Activated CD4-positive, alpha-beta T cell treated with anti-CD3 and anti-CD28 coated beads, Interleukin-2, amount 50 U/mL, for 48 hours (primary cell): ENCODE measurements at places on chromosomes 11 and 22.

DNA sequence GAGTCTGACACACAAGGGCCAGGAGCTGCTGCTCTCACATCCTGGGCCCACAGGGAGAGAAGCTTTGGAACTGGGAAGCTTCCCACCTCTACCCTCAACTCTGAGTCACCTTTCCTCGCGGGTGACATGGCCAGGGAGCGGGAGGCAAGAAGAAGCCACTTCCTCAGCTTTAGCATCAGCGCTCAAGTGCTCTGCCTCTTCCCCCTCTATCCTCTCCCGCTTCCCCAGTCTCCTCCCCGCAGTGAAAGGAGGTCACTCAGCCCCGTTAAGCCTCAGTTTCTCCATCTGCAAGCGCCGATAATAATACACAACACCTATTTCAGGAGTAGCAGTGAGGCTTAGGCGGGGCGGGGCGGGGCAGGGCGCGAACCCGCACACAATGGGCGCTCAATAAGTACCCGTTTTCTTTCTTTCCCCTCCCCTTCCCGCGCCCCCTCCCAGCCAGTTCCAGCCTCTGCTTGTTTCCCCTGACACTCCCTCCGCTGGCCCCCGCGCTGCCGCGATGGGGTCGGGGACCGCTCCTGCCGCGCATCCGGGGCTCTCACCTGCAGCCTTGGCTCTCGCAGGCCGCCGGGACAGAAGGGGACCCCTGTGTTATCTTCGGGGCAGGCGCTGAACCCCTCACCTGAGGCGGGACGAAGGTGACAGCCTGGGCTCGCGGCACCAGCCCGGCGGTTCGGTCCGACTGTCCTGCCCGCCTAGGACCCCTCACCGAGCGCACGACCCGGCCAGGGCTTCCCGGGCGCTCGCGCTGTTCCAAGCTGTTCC is 892 bp downstream of the GDPD5 start:
- peak; percentile 29 for DNase-seq

GRCh38 chr22:23069502-23070357 is 589 bp upstream of the GNAZ start:
- DNase-seq: peak; percentile 90

DNA sequence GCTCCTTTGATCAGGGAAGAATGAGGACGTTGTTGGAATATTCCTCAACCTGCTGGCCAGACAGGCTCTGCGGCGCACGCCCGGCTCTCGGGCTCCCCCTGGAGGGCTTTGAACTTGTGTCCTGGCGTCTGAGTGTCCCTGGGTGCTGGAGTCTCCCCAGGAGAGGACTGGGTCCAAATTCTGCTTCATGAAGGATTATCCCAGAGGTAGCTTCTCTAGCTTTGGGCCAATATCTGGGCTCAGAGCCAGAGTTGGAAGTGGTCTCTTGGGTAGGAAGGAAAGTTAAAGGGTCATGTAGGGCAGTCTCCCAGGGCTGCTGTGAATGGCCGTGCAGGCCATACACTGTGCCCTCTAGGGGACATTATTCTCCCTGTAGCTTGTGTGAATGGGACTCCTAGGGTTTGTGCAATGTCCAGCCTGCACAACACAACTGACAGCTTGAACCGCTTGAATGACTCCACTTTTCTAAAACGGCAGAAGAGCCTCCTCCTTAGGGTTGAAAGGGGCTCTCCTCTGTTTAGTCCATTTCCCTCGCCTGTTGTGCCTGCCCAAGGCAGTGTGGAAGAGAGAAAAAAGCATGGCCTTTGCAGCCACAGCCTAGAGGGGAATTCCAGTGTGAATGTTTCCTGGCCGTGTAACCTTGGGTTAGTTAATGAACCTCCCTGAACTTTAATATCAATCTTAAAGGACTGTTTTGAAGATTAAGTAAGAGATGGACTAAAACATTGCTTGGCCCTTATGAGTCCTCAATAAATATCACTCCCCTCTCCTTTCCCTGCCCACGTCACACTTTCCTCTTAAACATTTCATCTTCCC is 111.2 kb upstream of the THY1 start:
- DNase-seq: peak; percentile 78

DNA sequence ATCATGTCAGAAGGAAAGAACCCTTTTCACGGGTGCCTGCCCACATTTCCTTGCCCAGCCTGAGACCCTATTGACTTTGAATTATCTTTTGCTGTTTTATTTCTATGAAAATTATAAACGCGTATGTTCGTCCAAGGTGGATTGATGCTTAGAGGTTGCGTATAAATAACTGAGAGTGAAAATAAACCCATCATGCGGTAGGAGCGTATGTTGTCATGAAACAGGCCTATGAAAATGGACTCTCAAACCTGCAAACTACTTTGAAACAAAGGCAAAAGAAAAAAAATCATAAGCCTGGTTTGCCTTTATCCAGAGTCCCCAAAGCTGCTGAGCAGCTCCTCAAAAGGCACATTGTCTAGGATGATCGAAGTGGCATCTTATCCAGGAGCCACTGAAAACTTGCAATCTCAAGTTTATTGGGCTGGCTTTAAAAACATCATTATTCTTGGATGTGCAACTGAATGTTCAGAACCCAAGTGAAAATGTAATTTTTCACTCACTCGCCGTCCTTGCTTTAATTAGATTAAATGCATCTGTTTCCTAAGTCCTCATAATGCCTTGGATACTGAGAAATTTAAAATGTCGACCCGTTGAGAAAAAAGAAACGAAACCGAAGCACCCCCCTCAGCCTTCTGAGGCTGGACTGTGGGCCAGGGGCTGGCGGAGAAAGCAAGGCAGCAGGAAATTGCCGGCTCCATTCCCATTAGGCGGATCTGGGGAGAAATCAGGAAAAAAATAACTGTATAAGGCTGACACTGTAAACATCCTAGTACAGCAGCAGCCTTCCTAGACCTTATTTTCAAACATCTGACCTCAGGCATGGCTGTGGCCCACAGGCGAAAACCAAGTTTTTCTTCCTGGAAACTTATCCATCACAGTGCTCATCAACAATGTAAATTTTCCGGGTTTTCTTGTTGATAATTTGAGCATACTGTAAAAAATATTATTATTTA is 82.9 kb upstream of the PPARA start:
- no peak for DNase-seq

GRCh38 chr11:68968306-68969250 is 12.2 kb downstream of the MRGPRD start:
- no peak for DNase-seq

DNA sequence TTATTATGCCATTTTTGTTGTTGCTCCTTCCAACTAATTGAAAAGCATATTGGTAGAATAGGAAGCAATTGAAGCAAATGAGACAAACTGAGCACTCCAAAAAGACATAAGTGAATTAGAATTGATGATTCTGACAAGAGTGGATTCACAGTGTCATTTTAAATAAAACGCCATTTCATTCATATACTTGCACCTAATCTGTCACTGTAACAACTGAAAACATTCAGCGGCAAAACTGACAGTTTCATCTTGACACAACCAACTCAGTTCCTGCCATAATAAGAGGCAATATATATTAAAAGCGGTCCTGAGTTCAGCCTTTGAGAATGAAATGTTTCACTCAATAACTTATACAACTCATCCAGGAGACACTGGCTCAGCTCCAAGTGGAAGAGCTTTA is 306.8 kb downstream of the CNTN5 start:
- no peak for DNase-seq

- DNase-seq: no peak
Observed at GRCh38 chr11:71988050-71988449, 10.7 kb upstream of the IL18BP start.

- DNase-seq: no peak
Observed at GRCh38 chr11:130581646-130582045, 133.2 kb downstream of the ADAMTS15 start.

DNA sequence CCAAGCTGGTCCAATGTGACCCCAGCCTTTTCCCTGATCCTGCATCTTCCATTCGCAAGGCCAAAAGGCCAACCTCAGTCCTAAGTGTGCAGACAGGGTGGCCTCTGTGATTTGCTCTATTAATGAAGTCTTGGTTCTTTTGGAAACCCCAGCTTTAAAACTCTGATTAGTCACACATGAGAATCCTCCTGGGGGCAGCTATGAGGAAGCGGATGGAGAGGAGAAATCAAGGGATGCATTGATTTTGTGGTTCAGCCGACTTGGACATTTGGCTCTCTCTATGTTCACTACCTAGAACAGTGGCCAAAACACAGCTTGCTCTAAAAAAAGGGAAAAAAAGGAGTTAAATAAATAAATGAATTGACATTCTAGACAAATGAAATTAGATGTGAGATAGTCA is 98.6 kb upstream of the USP47 start:
- no peak for DNase-seq

DNA sequence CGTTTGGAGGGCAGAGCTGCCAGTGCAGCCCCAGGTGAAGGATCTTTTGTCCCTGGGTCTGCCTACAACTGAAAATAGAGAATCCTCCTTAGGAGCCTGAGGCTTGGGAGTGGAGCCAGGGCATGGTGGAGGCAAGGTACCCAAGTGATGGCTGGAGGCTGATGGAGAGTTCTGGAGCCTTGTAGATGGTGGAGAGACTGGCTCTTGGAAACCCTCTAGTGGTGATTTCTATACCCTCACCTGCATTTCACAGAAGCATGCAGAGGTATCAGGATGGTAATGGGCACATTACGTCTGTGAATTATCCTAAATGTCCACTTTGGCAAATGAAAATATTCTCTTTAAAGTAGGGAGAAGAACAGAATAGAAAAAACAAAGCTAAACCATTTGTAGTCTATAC is 44.4 kb downstream of the INSC start:
- DNase-seq: no peak

GRCh38 chr11:18770479-18771125 is 21.0 kb downstream of the PTPN5 start:
- DNase-seq: no peak

GRCh38 chr11:79102840-79103239 is 338.0 kb downstream of the TENM4 start:
- no peak for DNase-seq

DNA sequence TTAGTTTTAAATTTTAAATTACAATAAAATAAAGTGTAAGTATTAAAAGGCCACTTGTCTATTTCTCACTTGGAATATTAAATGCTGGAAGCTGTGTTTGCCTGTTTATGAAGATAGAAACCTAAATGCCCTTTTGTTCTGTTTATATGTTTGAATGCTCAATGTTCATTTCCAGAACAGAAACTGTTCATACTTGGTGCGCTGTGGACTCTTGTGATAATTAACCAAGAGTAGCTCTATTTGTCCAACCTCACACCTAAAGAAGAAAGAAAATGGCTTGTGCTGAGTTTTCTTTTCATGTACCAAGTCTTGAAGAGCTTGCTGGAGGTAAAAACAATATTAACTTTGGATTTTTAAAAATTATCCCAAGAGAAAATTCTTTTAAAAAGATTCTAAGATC is 5.7 kb downstream of the C11orf54 start:
- no peak for DNase-seq

- DNase-seq: no peak
Observed at GRCh38 chr11:60512651-60513225, 2.5 kb upstream of the MS4A13 start.

GRCh38 chr11:27312110-27312509 is 50.9 kb downstream of the CCDC34 start:
- DNase-seq: no peak

GRCh38 chr22:33715237-33715985 is 204.9 kb downstream of the LARGE1 start:
- DNase-seq: no peak

DNA sequence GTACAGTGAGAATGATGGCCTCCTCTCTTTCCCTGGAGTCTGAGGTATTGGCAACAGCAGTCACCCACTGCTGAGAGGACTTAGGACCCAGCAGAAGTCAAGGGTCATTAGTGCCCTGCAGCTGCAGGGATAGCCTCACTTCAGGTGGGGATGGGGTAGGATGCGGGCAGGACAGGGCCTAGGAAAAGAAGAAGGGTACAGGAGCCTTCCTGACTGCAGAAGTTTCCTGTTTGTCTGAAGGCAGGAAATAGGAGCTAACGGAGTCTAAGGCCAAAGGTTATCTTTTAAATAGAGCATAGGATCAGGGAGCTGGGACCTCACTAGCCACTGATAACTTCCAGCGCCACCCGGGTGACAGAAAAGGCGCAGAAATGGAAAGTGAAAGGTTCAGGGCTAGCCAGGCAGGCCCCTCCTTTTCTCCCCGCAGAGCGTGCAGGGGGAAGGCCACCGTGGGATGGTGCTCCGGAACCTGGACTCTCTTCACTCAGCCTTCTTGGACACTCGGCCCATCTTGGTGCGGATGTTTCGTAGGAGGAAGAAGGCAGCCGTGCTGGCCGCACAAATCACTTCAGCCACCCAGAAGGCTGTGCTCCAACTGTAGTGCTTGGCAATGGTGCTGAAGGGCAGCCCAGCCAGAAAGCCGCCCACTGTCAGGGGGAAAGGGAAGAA is 6.0 kb downstream of the TRAPPC4 start:
- DNase-seq: no peak

DNA sequence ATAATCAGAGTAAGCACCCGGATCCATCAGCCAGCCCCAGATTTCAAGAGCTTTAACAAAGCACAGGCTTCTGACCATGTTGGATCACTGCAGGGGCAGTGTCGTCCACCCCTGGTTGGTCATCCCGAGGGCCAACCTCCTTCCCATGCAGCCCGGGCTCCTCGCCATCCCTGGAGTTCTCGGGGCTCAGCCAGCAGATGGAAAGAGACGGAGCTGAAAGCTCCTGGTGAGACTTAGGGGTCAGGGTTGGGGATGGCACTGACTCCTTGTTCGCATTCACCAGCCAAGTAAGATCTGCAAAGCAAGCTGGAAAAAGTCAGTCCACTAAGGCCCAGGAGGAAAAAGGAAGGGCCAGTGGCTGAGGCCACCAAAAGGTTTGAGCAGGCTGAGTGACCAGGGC is 888.9 kb downstream of the BRD1 start:
- DNase-seq: no peak

DNA sequence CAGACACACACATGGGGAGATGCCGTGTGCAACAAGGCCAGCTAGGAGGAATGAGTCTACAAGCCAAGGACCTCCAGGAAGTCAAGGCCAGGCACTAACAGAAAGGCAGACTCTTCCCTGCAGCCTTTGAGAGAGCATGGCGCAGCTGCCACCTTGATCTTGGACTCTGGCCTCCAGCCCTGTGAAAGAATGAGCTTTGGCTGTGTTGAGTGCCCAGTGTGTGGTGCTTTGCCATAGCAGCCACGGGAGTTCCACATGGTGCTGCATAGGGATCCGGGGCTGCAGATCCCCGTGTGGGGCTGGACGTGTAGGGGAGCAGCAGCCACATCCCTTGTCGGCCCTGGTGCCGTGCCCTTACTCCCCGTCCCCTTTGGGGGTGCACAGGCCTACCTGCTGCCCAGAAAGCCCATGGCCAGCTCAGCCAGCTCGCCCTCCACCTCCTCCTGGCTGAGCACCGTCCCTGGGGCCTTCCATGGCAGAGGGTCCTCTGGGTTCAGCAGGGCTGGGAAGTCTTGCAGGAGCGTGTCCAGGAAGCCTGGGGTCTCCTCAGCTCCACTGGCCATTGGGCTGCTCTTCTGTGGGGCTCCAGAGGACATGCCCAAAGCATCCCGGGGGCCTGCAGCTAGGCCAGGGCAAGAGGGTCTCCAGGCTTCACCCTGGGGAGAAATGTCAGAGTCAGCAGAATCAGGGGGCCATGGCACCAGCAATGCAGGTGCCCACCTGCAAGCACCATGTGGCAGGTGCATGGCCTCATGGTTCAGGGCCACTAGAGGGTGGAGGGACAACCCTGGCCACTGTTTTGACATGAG is 7.0 kb downstream of the PPM1F start:
- no peak for DNase-seq

- no peak for DNase-seq
Observed at GRCh38 chr11:6794639-6795038, 4.8 kb downstream of the OR6A2 start.

GRCh38 chr11:33622186-33622585 is 78.4 kb downstream of the C11orf91 start:
- DNase-seq: no peak

GRCh38 chr11:122353561-122353960 is 237.5 kb upstream of the BLID start:
- DNase-seq: no peak
